Cerebellum (tissue), 4 donors: ENCODE measurements at places on chromosomes 3 and 15. TPM values are rescaled to one million over a fixed set of nuclear protein-coding genes. Genes with fewer than 3 reads are reported as not detected.

DNA sequence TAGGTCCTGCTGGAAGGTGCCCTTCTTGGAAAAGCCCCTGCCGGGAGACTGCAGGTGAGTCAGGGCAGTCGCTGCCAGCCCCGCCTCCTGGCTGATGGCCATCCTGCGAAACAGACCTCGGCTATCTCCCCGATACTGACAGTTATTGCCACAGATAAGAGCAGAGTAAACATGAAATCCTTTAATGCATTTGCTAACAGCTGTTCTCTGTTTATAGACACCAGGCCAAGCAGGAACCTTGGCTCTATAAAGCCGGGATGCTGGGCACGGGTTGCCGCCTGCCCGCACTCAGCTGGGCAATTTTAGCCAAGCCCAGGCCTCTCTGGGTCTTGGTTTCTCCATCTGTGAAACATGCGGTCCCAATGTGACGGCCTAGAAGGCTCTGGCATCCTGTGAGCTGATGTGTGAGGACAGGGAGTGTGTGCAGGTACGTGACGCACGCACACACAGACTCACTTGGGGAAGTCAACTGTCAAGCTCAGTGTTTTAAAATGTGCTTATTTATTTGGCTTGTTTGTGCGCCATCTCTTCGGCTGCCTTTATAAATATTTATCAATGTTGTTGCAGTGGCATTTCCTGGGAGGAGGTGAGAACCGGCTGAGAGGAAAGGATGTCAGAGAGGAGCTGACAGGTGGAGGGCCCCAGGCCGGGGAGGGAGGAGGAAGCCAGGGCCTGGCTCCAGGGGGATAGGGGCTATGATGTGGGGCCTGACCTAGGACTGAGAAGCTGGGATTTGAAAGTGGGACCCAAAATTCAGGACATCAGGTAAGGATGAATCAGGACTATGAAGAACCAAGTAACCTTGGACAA, 50.8 kb upstream of the PRR23E start:
- peak; percentile 66 for DNase-seq

- DNase-seq, result no peak
Measured at GRCh38 chr3:148796799-148797198, 30.8 kb upstream of the CPB1 start.

- DNase-seq, result no peak
Measured at GRCh38 chr15:84725001-84725491, 9.1 kb upstream of the SEC11A start.

Gene RSL24D1
- 54.8 TPM for total RNA-seq

DNA sequence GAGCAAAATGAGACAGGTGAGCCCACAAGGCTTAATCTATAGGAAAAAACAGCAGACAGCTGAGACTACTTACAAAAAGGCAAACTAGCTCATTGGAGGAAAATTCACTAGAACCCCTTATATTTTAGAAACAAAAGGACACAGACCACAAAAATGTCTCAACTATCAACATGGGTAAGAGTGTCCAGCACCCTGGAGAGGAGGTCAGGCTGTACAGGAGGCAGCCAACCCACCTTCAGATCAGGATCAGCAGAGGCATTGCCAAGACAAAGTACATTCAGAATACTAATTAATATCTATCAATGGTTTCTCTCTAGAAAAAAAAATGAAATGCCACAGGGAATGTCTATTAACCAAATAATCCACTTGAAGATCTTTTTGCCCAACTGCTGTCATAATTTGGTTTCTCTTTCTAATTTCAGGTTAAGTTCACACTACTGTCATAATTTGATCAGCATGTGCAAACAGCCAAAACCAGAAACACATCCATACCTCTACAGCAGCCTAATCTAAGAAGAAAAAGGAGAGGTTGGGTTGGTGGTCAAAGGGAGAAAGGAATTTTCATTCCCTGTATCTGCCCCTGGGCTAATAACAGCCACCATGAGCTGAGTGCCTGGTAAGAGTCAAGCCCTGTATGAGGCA, 26.0 kb upstream of the THBS1 start:
- DNase-seq, result no peak

DNA sequence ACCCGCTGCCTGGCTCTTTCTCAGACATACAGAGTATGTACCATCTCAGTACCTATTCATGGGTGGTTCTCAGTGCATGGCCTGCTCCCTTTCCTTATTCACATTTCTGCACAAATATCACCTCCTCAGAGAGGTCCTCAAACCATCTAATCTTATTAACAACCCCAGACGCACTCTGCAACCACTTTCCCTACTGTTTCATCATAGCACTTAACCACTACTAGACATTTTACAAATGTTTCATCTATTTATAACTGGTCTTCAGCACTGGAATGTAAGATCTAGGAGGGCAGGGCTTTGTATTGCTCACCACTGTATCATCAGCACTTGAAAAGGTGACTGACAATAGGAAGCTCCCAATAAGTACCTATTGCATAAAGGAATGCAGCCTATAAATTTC, 45.1 kb downstream of the TNIK start:
- DNase-seq, result no peak

Gene TGM4
- total RNA-seq, result not detected

DNA sequence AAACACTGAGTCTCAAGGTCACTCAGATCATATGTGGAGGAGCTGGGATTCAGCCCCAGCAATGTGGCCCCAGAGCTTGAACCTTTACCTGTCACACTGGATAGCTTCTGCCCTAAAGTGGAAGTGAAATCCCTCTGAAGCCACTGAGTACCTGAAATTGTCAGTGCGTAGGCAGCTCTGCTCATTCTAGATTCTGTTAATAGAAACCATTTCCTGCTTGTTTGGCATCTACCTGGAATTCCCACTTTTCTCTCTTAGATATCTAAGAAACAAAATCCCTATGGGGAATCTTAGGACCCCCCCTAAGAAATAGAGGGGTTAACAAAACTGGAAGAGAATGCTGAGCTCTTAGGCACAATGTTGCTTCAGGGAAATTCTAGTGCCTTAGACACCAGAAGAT, 29.8 kb downstream of the FBXL22 start:
- DNase-seq, result no peak

DNA sequence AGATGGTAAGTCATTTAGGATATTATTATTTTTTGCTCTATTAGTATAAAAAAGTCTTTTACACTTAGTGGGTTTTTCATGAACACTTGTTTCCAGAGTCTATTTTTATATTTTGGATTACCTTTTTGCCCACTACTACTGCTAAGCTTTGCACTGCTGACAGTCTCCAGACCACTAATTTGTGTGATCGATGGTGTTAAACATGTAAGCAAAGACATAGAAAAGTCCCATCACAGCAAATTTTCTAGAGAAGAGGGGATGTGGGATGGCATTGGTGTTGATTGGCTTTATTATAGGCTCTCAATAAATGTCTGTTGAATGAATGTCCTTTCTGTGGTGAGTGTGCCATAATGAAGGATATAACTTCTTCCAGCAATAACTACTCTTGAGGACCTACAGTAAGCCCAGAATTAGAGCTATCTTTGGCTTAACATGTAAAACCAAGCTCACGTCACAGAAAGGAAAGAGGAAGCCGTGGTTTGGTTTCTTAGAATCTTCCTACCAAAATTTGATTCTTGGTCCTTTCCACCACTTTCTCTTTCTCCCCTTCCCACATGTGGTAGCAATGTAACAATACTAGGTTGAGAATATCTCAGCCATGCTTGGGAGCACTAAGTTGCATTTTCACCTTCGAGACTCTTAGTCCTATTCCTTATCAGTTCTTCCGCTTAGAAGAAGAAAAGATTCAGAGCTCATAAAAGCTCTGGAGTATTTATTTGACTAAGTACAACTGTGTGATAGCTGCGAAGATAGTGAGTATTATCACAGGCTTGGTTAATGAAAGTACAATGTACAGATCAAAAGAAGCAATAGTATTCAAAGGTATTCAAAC, 90.6 kb upstream of the UMPS start:
- no peak for DNase-seq

DNA sequence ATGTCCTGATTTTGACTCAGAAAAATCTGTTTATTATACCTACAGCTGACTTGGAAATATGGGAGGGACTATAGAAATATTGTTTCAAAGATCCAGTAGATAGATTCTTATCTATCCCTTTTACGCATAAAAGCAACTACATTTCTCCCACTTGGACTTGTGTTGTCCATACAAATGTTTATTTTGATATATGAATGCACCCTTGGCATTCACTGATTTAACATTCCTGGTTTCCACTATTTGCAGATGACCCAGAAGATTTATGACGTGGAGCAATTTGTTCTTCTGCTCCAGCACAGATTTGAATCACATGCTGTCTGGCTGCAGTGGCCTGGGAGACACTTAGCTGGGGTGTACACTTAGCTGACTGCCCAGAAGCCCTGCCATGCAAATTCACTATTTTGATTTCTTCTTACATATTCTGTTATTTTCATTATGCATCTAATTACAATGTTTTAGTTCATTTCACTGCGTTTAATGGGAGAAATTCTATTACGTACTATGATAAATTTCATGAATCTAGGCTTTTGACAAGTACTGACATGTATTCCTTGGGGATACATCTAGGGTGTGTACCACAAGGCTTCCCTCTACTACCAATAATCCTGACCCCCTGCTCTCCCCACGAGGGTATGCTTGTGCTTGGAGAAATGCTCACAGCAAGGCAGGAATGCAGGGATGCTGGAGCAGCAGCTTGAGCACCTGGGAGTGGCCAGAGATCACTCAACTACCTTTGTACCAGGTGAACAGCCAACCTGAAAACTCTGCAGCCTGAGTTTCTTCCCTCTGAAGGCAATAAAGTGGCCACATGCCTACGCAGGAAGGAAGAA, 223.6 kb upstream of the TBL1XR1 start:
- no peak for DNase-seq

Gene PAK2
- 38.3 TPM for total RNA-seq

GRCh38 chr3:158026236-158026635, 80.0 kb downstream of the SHOX2 start:
- no peak for DNase-seq

DNA sequence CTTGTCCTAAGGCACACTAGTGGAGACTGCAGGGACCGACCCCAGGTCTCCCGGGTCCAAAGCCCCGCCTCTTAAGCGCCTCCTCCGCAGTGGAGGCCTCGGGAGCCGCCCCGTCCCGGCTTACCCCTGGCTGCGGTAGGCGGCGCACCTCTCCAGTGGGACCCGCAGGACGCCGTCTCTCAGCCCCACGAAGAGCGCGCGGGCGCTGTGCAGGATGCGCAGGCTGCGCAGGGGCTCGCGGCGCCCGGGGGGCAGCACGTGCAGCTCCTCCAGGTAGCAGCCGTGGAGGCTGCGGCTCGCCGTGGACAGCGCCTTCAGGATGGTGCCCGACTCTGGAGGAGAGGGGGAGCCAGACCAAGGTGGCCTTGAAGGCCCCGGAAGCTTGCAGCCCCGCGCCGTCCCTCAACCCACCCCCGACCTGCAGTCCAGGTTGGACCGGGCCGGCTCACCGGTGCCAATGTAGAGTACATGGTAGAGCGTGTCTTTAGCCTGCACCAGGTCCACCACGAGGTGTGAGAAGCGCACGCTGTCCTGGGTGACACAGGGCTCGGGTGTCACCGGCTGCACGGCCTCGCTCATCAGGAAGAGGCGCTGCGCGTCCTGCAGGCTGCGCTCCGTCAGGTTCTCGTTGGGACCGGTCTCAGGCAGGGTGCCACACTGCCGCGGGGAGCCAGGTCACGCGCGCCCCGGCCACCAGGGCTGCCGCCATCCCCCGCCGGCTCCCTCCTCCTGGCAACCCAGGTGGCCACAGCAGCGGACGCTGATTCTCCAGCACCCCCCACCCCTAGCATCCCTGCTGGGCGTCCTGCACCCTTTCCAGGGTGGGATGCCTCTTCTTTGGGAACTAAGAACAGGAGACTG, 105.5 kb downstream of the SEMA5B start:
- DNase-seq, result no peak

DNA sequence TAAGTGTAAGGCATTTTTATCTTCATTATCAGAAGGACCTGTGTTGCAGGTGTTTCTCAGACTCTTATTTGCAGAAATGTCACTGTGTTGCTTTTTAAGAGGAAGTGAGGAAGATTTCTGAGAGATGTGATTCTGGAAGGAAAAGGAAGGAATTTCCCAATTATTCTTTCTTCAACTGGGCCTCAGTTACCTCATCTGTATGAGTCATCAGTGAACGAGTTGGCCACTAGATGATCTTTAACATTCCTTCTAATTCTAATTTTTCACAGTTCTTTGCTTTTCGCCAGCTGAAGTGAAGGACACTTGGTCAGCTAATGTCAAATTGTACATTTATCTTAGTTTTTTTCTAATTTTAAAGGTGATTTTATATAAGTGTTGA, 28.9 kb downstream of the CLEC3B start:
- no peak for DNase-seq

DNA sequence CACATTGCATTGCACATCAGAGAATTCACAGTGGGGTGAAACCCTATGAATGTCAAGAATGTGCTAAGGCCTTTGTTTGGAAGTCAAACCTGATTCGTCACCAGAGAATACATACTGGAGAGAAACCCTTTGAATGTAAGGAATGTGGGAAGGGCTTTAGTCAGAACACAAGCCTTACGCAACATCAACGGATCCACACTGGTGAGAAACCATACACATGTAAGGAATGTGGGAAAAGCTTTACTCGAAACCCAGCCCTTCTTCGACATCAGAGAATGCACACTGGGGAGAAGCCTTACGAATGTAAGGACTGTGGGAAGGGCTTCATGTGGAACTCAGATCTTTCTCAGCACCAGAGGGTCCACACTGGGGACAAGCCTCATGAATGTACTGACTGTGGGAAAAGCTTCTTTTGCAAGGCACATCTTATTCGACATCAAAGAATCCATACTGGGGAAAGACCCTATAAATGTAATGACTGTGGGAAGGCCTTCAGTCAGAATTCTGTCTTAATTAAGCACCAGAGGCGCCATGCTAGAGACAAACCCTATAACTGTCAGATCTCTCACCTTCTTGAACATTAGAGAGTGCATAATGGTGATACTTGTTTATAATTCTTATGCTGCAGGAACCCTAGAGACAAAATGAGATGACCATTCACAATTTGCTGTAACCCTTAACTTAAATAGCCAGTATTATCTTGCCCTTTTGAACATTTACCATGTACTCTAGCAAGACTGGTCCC, 9.0 kb downstream of the ZNF662 start:
- DNase-seq, result no peak

GRCh38 chr3:67109651-67110204, 111.6 kb downstream of the KBTBD8 start:
- DNase-seq, result no peak

Gene TRAK1
- total RNA-seq, result 53.9 TPM

DNA sequence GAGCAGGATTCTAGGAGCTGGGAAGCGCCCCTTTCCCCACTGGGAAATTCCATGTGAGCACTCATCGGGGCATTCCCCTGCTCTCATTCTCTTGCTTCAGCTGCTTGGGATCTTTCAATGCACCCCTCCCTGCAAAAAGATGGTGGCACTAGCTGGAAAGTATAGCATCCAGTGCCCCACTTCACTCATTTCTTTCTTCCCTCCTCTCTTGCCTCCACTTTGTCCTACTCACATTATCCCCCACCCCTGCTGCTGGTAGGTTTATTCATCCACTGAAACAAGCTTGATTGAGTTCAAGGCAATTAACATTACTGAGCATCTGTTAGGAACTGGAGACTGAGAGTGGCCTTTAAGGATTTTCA, 84.8 kb upstream of the LIMD1 start:
- no peak for DNase-seq

DNA sequence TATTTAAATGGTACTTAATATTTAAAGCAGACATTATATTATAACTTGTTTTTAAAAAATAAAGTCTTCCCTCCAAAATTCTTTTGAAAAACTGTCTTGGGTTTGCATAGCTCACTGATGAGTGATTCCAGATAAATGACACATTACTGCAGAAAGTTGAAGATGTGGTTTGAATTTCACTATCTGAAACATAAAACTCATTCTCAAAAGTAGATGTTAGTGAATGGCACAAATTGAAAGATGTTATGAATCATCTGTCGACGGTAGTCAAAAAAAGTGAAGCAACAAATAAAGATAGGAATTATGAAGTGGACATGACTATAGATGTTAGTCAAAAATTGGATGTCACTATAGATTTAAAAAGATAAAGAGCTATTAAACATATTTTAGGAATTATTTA, 280.5 kb downstream of the GAP43 start:
- no peak for DNase-seq
